Activated naive CD4-positive, alpha-beta T cell treated with Interleukin-2 at 50 U/mL for 16 hours (primary cell): ENCODE measurements at places on chromosomes 1 and 21.

DNA sequence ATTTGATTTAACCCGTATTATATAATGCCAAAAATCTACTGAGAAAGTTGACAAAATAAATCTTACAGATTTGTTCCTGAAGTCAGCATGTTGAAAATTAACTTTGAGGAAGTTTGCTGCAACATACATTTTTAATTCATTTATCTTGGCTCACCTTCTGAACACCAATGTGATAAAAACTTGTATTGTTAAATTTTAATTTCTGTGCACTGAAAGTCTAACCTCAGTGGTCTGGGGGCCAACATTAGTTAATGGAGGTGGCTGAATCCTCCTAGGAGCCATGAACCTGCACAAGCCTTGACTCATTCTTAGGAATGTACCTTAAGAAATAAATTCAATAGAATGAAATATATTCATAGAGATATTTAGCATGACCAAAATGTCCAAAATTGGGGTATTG, 95.3 kb downstream of the ADSS2 start:
- DNase-seq: no peak

DNA sequence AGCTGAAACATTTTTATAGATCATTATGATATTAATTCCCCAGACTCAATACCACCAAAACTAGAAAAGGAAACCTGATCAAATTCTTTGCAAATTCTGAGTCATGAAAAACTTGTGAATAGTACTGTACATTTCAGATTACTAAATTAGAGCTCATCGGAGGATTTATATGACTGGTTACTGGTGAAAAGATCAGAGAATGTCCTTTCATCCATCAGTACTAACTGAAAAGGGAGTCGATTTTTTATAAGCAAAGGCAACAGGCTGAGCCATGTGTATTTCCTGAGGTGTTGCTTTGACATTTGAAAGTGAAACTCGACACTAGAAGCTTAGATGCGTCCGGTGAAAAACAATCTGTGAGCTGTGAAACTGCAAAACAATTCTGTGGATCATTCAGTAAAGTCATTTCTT, 155.7 kb downstream of the TNFSF18 start:
- no peak for DNase-seq

DNA sequence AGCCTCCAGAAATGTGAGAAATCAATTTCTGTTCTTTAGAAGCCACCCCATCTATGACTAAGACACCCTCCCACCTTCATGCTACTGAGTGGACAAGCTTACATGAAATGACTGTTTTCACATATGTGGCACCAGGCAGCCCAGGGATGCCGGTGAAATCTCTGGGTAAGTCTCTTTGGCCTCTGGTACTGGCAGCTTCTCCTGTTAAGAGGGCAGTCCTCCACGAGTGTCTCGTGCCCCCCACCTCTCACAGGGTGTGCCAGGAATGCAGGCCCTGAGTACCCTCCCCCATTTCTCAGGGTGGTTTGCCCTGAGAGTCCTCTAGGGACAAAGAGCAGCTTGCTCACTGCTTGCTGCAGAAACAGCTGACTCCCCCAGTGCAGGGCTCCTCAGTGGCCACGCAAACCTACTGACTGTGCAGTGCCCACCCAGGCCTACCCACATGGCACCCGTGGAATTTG, 3.2 kb upstream of the PRXL2B start:
- DNase-seq: peak; percentile 35

GRCh38 chr1:15022048-15022447, 131.5 kb upstream of the TMEM51 start:
- no peak for DNase-seq

- no peak for DNase-seq
These were observed 117.5 kb downstream of the C1orf21 start for GRCh38 chr1:184504040-184504954.

DNA sequence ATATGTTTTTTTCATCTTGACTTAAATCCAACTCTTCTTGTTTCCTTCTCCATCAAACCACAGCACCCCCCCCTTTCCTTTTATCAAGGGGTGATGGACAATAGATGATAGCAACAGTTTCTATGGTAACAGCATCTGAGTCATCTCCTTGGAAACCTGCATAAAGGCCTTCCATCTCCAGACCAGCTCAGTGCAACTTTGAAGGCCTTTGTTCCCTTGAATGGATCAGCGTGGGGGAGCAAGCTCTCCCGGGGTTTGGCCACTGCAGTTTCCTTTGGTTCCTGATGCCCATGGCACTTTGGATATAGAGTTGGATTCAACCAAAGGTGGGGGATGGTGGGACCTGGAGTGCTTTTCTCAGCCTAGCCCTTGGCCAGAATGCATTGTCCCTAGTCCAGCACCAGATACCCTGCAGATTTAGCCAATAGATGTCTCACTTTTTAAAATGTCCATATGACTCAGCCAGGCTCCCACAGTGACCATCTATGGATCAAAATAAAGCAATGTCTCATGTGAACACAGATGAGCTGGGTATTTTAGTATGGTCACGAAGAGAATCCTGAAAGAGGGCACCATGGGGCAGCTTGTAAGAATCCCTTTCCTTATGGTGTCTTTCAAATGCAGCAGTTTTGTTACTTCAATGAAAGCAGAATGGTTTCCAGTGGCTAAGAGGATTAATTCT, 127.7 kb downstream of the SPATA46 start:
- DNase-seq: no peak

GRCh38 chr1:85603086-85603880, 22.7 kb downstream of the CCN1 start:
- DNase-seq: no peak

GRCh38 chr21:35473496-35473895, 424.4 kb upstream of the RUNX1 start:
- no peak for DNase-seq

GRCh38 chr1:45876000-45876617, 72.7 kb downstream of the MAST2 start:
- DNase-seq: no peak

DNA sequence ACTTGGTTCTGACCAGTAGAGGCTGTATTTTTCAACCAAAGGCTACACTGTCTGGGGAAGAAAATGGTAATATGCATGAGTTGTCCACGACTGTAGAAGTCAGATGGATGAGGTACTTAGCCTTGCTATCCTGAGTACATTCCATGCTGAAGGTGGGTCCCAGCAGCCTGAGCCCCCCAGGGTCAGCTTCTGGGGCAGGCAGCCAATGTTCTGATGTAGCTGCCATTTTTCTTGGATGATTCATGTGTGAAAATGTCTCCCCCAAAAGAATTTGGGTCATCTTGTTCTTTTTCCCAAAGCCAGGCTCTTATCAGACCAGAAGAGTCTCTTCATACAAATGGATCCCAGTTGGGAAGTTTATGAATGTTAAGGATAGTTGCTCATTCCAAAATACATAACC, 172.2 kb upstream of the UBE2U start:
- no peak for DNase-seq

GRCh38 chr21:38567335-38567969, 69.2 kb upstream of the ERG start:
- no peak for DNase-seq

DNA sequence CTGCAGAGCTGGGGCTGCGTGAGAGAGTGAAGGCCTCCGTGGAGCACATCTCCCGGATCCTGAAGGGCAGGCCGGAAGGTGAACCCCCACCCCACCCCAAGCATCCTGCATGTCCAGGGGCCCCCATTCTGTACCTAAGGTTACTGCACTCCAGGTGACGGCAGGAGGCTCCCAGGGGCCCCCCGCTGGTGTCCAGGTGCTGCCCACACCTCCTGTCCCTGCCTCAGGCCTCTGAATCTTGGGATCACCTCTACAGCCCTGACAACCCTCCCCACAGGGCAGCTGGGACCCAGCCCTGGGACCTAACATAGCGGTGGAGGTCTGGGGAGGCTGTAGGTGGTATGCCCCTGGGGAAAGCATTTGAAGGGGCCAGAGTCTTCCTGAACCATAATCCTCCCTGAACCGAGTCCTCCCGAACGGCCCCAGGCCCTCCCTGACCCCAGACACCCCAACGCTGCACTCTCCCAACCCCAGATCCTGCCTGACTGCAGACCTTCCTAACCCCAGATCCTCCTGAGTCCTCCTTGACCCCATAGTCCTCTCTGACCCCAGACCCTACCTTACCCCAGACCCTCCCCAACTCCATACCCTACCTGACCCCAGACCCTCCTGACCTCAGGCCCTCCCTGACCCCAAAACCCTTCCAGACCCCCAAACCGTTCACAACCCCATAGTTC, 33.5 kb downstream of the TRIM11 start:
- no peak for DNase-seq

DNA sequence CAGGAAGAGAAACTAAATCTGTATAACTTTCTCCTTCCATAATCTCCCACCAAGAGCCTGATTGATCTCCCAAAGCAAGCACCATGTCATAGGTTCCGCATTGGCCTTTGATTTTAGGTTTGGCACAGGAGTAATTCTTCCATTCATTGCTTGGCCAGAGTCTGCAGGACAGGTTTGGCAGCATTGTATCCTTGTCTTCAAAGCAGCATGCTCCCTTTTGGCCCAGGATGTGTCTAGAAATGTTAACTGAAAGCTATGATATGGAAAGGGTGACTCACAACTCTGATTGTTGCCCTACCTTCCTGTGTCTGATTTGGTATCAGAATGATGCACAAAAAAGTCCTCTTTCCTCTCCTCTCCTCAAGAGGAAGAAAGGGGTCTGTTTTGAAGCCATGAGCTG, 824.3 kb upstream of the PRMT6 start:
- no peak for DNase-seq

GRCh38 chr1:186828611-186829454, at the start of gene PLA2G4A:
Gene PLA2G4A (plus strand): TSS chr1:186828949. CDS start chr1:186854355, 25,406 bp downstream.
- DNase-seq: no peak

DNA sequence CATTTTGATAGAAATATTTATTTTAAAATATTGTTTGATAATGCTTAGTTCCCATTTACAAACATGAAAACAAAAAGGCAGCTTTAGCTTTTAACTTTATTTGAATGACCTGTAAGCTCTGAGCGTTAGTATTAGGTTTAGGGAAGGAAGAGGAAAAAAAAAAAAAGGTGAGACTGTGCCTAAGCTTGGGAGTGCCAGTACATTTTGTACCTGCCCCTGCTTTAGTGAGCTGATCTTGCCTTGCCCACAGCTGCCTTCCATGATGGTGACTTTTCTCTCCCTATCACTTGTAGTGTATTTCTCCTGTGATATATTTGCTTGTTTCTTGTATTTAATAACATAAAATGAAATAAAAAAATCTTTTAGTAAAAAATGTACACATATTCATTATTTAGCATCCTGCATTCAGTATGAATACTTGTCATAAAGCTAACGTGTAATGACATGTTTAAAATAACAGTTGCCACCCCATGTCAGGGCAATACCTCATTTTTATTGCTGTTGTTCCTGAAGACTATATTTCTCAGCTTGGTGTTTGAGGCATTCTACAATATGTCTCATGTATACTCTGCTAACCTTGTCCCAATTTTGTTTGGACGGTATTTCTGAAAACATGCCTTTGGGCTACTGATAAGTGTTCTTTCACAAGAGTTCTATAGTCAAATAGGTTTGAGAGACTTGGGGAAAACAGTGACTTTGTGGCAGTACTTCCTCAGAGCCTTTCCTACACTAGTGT, 76.3 kb downstream of the NEK7 start:
- no peak for DNase-seq

DNA sequence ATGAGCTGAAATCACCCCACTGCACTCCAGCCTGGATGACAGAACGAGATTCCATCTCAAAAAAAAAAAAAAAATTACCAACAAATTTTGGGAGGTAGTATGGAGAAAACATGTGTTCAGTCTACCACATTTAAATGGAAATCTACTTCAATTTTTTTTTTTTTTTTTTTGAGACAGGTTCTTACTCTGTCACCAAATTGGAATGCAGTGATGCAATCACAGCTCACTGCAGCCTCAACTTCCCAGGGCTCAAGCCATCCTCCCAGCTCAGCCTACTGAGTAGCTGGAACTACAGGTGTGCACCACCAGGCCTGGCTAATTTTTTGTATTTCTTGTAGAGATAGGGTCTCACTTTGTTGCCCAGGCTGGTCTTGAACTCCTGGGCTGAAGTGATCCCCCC, 82.1 kb downstream of the GFI1 start:
- DNase-seq: no peak

DNA sequence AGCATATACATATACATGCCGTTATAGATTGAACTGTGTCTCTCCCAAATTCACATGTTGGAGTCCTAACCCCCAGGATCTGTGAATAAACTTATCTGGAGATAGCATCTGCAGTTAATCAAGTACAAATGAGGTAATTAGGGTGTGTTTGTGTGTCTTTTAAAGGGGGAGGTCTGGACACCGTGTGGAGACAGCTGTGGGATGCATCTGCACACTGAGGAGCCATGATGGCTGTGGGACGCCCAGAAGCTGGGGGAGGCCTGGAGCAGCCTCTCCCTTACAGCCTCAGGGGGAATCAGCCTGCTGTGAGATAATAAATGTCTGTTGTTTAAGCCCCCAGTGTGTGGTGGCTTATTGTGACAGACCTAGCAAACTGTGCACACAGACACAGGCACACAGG, 51.8 kb upstream of the COL18A1 start:
- DNase-seq: no peak

DNA sequence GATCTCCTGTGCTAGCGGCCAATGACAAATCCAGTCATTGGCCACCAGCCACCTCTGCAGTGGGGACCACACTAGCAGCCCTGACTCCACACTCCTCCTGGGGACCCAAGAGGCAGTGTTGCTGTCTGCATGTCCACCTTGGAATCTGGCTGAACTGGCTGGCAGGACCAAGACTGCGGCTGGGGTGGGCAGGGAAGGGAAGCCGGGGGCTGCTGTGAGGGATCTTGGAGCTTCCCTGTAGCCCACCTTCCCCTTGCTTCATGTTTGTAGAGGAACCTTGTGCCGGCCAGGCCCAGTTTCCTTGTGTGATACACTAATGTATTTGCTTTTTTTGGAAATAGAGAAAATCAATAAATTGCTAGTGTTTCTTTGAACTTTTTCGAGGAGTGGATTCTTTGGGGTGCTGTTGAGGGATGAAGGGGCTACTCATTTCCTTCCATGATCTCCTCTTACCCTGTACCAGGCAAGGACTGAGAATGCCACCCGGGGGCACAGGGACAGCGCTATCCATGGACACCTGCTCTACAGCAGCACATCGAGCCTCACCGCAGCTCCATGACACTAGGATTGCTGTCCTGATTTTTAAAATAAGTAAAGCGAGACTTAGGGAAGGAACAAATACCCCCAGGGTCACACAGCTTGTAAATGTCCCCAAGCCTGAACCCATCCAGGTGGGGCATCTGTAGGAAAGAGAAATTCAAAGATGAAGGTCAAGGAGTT, 44.7 kb downstream of the TNNT2 start:
- DNase-seq: no peak

- DNase-seq: no peak
These were observed 82.4 kb upstream of the CYYR1 start for GRCh38 chr21:26655460-26655859.

- peak; percentile 36 for DNase-seq
These were observed 453 bp downstream of the PABPC4 start for GRCh38 chr1:39576016-39576657.

GRCh38 chr21:40134731-40135492, 267.7 kb downstream of the PCP4 start:
- no peak for DNase-seq

- DNase-seq: peak; percentile 13
These were observed at the start of gene NCF2 for GRCh38 chr1:183590244-183591191. Gene NCF2 (minus strand): TSS chr1:183590459. CDS start chr1:183590329, 130 bp downstream.

- no peak for DNase-seq
These were observed 9.4 kb upstream of the HENMT1 start for GRCh38 chr1:108670131-108670773.
